Spinal cord (tissue), 10 donors: ENCODE measurements at places on chromosomes 6 and 20.
A peak's percentile ranks its signal among the peaks of the same experiment; 100 is the strongest.

GRCh38 chr6:130908188-130908587 is 81.0 kb downstream of the SMLR1 start:
- DNase-seq: no peak

DNA sequence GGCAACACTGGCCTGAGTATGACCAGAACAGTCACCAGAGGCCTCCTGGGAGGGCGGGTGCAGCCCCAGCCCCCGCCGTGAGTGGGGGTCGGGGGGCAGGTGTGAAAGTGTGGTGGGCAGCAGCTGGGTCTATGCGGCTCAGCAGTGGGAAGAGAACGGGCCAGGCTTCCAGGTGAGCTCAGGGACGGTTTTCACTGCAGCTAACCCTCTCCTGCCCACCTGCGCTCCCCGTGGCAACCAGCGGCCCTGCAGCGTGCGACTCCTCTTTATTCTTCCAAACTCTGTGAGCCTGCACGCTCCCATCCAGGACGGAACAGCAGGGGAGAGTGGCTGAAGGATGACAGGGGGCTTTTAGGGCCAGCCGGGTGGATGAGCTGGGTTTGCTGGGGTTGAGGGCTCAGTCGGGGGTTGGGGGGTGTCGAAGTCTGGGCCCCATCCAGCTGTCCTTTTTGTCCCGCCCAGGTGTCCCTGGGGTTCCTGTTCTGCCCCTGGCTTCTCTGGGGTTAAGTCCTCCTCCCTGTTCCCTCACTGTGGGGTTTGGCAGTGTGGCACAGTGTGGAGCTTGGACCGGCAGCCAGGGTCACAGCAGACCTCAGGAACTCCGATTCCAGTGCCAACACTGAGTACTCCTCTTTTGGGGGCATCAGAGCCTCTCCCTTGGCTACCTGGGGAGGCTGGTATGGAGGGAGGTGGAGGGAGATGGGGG is 859 bp upstream of the BIRC7 start:
- no peak for DNase-seq

DNA sequence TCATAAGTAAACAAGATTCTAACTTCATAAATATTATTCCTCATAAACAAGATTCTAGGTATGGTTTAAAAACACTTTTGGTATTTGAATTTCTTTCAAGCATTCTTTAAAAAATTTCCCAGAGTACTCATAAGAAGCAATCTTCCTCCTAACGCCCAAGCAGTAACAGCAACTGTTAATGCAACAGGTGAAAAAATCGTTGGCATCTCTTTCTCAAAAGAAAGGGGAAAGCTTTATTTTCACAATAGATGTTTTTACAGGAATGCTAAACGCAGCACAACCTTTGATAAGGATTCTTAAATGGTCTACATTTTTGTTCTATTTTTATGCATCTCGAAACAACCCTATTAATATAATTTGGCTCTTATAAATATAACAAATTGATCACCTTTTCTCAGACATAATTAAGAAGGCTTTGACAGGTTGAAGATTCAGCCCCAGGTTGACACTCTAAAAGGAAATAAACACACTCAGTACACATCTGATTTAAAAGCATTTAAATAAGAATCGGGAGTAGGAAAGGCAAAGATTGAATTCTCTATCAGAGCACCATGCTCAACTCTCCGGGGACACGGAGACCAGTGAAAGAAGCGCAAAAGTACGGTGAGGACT is 634 bp downstream of the AHI1 start:
- DNase-seq: peak; percentile 18

DNA sequence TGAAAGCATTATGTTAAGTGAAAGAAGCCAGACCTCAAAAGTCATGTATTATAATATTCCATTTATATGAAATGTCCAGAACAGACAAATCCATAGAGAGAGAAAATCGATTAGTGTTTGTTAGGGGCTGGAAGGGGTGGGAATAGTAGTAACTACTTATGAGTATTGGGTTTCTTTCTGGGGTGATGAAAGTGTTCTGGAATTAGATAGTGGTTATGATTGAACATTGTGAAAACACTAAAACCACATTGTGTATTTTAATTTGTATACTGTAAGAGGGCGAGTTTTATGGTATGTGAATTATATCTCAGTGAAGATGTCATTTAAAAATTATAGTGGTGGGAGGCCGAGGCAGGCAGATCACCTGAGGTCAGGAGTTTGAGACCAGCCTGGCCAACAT is 52.0 kb upstream of the KIF13A start:
- no peak for DNase-seq

GRCh38 chr6:49332781-49333180 is 130.3 kb downstream of the MMUT start:
- no peak for DNase-seq

GRCh38 chr6:30150671-30151395 is 10.2 kb downstream of the TRIM10 start:
- DNase-seq: no peak

DNA sequence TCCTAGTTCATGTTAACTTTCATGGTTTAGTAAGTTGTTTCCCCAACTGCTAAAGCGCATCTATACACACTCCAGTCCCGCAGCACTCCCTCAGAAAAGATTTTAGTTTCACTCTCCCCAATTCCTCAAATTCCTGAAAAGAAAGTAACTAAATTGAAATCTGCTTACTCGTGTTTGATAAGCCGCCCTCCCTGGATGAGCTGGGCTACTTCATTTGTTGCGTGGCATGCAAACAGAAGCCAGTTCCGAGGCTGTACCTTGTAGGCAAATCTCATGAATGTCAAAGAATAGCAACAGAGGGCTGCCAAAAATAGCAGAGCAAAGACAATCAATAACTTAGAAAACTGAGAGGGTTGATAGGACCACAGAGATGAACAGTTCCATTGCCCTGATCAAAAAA is 16.9 kb downstream of the MPC1 start:
- no peak for DNase-seq

GRCh38 chr20:58140787-58141425 is 87.5 kb downstream of the ANKRD60 start:
- no peak for DNase-seq

- DNase-seq: no peak
Observed at GRCh38 chr20:35385733-35386132, 26.0 kb downstream of the UQCC1 start.

DNA sequence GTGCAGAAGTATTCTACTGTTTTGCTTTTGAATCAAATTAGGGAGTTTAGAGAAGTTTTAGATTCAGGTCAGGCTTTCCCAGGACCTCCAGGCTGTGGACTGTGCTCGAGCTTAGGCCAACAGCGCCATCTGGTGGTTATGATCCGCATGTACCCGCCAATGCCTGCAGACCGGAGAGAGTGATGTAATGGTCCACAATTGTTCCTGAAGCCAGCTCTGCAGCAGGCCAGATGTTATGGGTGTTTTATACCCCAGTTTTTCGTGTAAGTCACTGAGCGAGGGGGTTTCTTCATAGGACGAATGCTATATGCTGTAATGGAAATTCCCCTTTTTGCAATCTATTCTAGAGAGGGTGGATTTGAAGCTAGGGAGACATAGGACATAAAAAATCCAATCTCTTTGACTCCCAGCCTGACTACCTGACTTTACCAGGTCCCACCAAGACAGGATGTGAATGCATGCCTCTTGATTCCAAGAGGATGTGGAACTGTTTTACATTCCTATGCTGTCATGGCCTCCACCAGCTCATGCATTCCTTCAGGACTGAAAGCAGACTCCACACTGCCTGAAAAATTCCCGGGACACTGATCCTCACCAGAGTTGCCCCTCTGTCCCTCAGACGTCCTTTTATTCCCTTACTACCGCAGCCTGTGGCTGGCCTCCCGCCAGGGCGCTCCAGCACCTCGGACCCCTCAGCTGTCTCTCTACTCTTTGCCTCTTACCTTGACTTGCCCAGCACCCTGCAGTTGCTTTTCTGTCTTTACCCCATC is 41.2 kb upstream of the LY86 start:
- DNase-seq: peak; percentile 88

DNA sequence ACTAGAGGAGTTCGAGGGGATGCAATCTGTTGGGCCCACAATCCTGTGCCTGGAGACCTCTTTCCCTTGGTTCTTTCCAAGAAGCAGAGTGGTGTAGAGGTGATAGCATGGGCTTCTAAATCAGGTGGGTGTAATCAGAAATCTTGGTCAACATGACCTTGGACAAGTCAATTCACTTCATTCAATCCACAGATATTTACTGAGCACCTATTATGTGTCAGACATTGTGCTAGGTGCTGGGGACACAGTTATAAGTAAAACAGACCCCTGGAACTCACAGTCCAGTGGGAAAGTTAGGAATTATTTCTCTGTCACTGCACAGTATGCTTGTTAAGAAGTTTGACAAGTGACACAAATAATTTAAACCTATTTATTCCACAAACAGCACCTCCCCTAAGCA is 3.3 kb upstream of the E2F1 start:
- DNase-seq: no peak

DNA sequence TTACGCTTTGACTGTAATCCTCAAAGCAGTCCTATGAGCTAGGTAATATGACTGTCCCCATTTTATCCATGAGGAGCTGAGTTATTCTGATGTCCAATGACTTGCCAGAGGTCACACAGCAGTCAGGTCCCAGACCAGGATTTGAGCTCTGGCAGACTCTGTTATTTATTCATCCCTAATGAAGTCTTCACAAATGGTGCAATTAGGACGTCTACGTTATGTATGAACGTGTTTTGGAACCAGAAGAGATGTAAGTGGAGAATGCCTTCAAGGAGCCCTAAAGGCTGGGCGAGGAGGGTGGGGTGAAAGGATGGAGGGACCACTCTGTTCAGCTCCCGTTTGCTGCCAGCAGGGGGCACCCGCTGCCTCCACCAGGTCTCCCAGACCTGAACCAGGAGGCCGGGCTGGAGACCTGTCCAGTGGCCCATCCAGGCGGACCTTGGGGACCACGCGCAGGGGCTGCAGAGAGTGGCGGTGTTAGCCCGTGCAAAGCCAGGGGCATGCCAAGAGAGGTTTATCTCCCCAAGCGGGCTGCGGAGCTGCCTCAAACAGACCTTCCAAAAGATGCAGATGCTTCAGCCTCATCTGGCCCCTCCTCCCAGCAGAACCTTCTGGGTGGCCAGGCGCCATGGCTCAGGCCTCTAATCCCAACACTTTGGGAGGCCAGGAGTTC is 15.2 kb upstream of the ZNF335 start:
- no peak for DNase-seq

- no peak for DNase-seq
Observed at GRCh38 chr20:48571949-48572847, 255.6 kb downstream of the PREX1 start.

GRCh38 chr6:36912586-36912985 is 26.8 kb downstream of the C6orf89 start:
- no peak for DNase-seq

- no peak for DNase-seq
Observed at GRCh38 chr6:38169221-38169976, 349.9 kb downstream of the ZFAND3 start.

DNA sequence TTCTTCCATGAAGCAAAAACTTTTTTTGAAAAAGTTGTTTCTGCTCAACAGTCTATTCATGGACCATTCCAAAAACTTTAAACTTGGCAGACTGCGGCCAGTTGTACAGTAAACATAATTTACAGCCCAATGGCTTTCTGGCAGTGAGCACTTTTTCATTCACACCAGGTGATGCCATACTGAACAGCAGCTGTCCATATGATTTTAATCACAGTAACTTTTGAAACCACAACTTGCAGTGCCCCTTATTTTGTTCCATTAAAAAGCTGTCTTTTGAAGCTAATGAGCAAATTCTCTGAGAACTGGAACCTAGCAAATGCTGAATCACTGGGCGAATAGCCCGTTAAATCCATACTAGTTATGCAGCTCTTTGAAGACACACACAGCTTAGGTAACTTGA is 576.6 kb downstream of the PTPRT start:
- no peak for DNase-seq

DNA sequence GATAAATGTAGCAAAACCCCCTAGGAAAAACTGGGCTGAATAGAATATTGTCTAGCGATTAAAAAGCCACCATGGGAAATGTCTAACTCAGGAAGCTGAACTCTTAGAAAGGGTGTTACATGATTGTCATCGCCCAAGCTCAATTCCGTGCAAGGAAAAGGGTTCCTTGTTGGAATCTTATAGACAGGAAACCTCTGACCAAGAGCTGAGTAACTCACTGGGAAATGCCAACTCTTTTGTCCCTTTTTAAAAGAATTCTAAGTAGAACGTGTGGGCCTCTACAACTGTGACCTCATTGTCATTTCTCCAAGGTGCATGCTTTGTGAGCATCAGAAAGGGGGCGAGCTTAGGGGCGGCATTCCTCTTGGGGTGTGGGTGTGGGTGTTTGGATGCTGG is 88.1 kb downstream of the SYNJ2 start:
- no peak for DNase-seq

GRCh38 chr6:22411376-22412105 is 114.7 kb upstream of the PRL start:
- DNase-seq: no peak

DNA sequence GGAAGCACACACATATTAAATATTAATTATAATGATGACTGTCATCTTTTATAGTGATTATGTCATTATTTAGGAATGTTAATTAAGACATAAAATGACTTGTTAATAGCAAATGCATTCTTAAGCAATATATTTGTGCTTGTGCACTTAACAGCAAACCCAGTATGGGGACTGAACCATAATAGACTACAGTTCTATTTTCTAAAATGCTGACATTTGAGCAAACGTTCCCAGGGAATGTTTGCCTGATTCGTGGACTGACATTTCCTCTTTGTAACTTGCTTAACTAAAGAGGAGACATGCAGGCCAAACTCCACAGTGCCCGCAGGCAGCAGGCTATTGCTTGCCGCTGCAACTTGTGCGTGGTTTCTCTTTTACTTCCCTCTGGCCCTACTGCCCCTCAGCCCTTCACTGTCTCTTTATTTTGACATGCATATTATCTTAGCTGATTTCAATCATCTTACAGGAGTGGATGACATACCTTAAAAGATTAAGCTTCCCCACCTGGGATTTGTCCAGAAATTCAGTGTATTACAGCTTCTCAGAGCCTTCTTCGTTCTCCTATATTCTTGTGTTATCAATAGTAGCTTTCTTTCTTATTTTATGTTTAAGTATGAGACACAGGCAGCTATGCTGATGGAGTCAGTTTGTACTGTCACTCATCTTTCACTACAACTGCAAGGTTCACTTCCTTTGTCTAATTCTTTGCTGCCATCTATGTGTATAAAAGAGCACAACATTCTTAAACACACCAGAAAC is 141.5 kb downstream of the GMDS start:
- peak; percentile 26 for DNase-seq

DNA sequence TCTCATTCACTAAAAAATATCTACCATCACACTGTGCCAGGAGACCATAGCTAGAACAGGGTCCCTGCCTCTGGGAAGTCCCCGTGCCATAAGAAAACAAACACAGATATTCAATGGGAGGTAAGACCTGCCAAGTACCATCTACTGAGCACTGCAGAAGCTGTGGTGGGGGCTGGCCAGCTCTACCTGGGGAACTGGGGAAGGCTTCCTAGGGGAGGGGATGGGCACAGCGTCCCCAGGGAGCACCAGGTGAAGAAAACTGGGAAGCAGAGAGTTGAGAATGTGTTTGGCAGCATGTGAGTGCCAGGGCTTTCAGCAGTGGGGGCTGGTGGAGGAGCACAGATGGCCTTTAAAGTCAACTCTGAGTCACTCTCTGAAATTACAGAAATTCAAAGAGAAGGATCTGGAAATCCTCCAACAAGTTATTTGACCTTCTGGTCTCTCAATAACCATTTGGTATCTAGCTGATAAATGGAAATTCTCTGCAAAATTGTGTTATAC is 85.2 kb downstream of the SHLD1 start:
- DNase-seq: no peak
